Endodermal cell (in vitro differentiated cells): ENCODE measurements at places on chromosomes 11 and 22. TPM values are rescaled to one million over a fixed set of nuclear protein-coding genes. Genes with fewer than 3 reads are reported as not detected.

H19 gene
- total RNA-seq = 3.2 and 3.8 TPM in 2 replicates

YWHAH gene
- 193 and 210 TPM in 2 replicates for total RNA-seq

CARD16 gene
- not detected in 2 replicates for total RNA-seq

GRCh38 chr22:44075670-44076069 lies 51.6 kb downstream of the PARVB start:
- H3K36me3 ChIP-seq = no peaks in the 10 kb centered on the region
- no peak overlapping the region for H3K4me3 ChIP-seq
- H3K27ac ChIP-seq = no peak overlapping the region
- no peaks in the 10 kb centered on the region for H3K27me3 ChIP-seq
- DNase-seq = no peak

DNA sequence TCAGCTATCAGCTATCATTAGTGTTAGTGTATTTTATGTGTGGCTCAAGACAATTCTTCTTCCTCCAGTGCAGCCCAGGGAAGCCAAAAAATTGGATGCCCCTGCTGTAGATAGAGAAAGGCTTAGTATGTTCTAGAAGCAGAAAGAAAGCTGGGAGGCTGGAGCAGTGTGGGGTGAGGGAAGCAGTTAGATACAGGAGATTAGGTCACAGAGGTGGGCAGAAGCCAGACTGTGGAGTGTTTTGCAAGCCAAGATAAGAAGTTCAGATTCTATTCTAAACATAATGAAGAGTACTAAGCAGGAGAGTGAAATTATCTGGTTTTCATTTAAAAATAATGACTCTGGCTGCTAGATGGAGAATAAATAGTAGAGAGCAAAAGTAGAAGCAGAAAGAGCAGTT lies 381.7 kb downstream of the DCDC1 start:
- H3K27ac ChIP-seq = no peak overlapping the region
- no peaks in the 10 kb centered on the region for H3K36me3 ChIP-seq
- no peak overlapping the region for H3K4me3 ChIP-seq
- no peak for DNase-seq
- peaks cover 2% of the 10 kb centered on the region for H3K4me1 ChIP-seq
- H3K27me3 ChIP-seq = no peaks in the 10 kb centered on the region

- peaks cover 3% of the 10 kb centered on the region for H3K4me1 ChIP-seq
- no peaks in the 10 kb centered on the region for H3K36me3 ChIP-seq
- H3K27me3 ChIP-seq = no peaks in the 10 kb centered on the region
- H3K27ac ChIP-seq = no peak overlapping the region
- no peak overlapping the region for H3K4me3 ChIP-seq
These were observed 566.4 kb downstream of the METTL15 start for GRCh38 chr11:28674433-28675103.
